HT1080 (cell line): ENCODE measurements at places on chromosomes 5 and 9.

DNA sequence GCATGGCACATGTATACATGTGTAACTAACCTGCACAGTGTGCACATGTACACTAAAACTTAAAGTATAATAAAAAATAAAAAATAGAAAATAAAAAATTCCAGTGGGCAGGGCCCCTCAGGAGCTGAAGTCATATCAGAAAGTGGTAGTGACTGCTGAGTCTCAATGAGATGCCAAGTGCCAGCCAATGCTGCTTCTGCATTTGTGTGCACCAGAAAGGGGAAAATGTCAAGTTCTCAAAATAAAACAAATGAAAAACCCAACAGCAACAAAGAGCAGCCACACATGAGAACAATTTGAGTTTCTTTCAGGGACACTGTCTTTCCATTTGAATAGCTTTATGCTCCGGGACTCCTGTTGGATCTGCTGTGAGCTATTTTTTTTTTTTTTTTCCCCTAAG lies 117.2 kb upstream of the CCDC112 start:
- no peak for DNase-seq

DNA sequence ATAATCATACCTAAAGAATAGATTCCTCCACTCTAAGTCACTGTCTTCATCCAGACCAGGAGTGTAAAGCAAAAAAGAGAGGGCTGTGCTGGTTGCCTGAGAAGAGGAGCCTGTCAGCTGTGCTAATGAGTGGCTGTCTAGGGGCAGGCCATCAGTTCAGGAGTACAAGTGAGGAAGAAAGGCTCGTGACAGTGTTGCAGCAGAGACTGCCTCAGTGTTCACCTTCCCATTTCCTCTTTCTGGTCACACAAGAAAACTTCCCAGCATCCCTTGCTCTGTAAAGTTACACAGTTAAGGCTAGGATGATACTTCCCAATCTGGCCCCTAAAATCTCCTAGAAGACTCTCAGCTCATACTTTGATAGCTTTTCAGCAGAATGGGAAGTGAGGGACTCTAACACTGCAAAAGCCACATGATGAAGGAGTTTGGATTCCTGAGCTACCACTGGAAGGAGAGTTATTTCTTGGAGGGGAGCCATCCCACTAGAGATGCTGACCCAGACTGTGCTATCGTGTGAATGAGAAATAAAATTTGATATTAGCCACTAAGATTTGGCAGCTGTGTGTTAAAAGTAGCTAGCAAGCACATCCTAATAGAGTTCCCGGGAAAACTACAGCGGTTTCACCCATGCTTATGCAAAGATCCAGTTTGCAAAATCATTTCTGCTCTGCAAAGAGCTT lies 67.1 kb downstream of the ADAMTS12 start:
- DNase-seq = no peak

- DNase-seq = no peak
Observed at GRCh38 chr9:15622318-15622971, 69.6 kb downstream of the CCDC171 start.

GRCh38 chr9:109062543-109062942 lies 49.2 kb upstream of the CTNNAL1 start:
- no peak for DNase-seq

DNA sequence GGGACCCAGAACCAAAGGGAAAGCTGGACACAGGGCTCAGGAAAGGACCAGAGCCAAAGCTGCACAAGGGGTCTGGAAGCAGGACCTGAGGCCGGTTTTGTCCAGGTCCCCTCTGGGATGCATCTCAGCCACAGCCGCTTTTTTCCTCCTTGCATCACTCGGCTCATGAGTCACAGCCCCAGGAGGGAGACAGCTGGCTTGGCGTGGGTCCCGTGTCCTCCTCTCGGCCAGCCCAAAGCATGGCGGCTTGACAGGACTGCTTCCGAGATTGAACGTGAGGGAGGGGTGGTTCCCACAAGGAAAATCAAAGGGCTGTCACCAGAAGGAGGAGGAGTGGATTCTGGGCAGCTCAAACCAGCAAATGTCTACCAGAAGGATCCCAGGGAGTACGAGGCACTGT lies 56.7 kb upstream of the CPLX2 start:
- peak; percentile 84 for DNase-seq

- no peak for DNase-seq
Observed at GRCh38 chr5:155886311-155887031, 440.5 kb upstream of the SGCD start.

- no peak for DNase-seq
Observed at GRCh38 chr9:137778914-137779313, 98.7 kb upstream of the CACNA1B start.

DNA sequence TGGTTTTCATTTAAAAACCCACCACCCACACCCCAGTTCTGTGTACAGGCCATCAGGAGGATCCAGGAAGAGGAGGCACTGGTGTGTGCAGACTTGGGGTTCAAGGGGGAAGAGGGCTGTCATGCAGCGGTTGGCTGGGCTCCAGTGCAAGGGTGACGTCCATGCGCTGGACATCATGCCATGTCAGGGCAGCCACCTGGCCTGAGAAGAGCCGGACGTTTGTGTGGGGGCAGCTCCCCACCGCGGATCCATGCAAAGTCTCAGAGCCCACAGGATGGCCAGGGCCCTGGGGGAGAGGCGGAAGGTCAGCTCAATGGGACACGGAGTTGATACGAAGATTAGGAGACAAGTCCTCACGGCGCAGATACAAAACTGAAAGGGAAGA lies 11.1 kb downstream of the BRD9 start:
- no peak for DNase-seq

GRCh38 chr5:98341038-98342032 lies 432.1 kb upstream of the RGMB start:
- peak; percentile 21 for DNase-seq

DNA sequence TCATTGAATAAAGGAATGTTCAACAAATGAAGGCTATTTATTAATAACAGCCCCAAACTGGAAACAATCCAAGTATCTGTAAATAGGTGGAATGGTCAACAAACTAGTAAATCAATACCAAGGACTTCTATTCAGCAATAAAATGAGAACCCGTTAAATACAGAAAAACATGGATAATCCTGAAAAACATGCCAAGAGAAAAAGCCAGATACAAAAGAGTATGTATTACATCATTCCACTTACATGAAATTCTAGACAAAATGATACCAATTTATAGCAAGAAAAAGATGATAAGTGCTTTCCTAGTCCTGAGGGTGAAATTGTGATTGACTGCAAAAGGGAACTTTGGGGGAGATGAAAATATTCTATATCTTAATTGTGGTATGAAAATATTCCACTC lies 3.1 kb downstream of the PJA2 start:
- DNase-seq = no peak

GRCh38 chr5:15807248-15807647 lies 307.3 kb downstream of the FBXL7 start:
- no peak for DNase-seq

GRCh38 chr5:79229357-79230174 lies 6.4 kb upstream of the JMY start:
- peak; percentile 15 for DNase-seq

DNA sequence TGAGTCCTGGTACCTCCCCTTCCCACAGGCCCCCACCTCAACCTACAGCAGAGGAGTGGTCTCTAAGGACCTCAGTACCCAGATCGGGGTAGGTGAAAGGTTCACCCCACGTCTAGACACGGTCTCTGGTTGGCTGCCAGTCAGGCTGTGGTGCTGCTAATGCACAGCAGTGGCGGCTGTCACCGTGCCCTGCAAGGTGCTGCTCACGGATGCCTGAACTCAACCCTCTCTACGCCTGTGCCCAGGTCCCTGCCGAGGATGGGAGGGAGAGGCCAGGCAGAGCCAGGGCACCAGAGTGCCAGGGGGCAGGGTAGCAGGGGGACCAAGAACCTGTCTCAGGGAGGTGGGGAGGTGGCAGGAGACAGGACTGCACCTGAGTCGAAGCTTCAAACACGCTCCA lies 14.3 kb downstream of the IER5L start:
- no peak for DNase-seq

DNA sequence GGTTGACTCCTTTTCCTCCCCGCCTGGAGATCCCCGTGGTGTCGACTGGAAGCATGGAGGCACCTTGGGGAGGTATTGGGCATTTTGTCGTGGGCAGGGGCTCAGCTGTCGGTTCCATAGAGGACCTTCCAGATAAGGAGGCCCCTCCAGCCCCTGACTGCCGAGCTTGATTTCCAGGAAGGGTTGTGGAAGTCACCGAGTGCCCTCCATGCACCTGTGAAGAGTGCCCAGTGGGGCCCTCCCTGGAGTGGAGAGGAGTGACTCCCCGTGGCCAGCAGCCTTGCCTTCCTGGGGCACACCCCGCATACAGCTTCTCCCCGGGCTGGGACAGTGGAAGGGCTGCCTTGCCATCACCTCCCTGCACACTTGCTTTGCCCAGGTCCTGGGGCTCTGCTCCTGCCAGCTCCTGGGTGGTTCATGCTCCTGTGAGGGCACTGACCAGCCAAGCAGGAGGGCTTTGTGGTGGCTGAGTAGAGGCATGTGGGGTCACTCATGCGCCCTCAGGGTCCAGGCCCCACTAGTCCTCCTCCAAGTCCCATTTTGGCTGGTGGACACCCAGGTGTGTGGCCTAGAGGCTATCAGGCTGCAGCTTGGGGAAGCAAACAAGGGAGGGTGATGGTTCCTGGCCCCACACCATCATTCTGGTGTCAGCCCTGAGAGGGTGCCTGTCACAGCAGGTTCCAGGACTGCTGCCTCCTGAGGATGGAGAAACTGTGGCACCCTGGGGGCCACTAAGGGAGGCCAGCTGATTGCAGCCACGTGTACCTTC lies 133.0 kb downstream of the WNK2 start:
- DNase-seq = no peak

GRCh38 chr9:124660341-124660801 lies 110.7 kb downstream of the NR6A1 start:
- peak; percentile 86 for DNase-seq

- DNase-seq = no peak
Observed at GRCh38 chr5:156920861-156921431, 42.1 kb downstream of the TIMD4 start.

DNA sequence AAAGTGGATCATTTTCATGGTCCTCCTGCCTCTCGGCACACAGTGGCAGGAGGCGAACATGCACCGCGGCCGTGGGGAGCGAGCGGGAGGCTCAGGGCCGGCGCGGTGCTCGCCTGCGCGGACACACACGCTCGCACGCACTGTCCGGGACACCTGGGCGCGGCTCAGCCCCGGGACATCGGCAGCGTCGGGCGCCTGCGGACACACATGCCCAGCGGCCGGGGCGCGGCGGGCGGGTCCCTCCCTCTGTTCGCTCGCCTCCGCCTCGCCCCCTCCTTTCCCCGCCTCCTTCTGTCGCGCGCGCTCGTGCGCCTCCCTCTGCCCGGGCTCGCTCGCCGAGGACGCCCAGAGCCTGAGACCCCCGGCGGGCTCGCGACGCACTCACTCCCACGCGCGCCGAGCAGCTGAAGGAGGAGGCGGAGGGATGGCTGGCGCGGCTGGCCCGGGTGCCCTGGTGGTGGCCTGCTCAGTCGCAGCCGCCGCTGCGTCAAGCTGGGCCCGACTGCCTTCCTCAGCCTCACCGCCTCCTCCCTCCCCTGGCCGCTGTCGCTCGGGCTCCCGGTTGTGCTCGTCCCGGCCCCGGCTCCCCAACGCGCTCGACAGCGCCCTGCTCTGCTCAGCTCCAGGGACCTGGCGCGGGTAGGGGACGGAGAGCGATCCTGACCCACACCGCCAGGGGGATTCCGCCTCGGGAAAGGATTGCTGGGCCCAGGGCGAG lies at the start of gene FRMD3:
TSS of gene FRMD3 (minus strand) at position 230 of the 718 bp plus-strand sequence. CDS start at position 60, 170 bp downstream.
- peak; percentile 64 for DNase-seq

GRCh38 chr9:2502760-2503159 lies 118.8 kb upstream of the VLDLR start:
- peak; percentile 36 for DNase-seq

DNA sequence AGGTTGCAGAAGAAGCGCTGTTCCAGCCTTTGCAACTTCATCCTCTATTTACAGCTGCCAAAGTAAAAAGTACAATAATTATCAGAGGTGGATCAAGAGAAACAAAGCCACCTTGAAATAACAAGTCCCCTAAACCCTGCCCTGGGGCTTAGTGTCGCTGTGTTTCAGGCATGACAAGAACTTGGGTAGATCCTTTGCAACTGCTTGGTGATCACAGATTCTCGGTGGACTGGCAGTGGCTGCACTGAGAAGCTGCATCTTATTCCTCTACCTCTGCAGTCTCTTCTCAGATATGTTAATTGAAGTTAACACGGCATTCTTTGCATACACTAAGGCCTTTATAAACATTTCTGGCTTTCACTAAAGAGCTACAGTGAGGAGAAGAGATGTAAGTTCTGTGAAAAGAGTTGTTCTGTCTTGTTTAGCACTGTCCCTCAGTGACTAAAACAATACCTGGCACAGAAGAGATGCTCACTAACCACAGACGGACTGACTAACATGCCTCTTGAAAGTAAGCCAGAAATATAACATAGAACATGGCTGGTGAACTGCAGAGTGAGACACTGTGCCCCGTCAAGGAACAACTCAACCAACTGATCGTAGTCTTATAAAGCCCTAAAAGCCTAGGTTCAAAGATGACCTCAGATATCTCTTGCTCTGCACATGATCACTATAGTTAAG lies 144.2 kb downstream of the MLLT3 start:
- peak; percentile 70 for DNase-seq

GRCh38 chr5:104189031-104189430 lies 626.4 kb upstream of the NUDT12 start:
- DNase-seq = peak; percentile 47

DNA sequence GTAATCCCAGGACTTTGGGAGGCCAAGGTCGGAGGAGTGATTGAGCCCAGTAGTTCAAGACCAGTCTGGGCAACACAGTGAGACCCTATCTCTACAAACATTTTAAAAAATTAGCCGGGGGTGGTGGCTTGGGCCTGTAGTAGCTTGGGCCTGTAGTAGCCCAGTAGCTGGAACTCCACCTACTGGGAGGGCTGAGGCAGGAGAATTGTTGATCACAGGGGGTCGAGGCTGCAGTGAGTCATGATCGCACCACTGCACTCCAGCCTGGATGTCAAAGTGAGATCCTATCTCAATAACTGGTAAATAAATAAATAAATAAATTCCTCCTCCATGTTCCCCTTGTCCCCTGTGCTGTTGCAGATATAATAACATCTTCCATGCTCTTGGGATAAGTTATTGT lies 14.3 kb downstream of the VCAN start:
- DNase-seq = no peak

DNA sequence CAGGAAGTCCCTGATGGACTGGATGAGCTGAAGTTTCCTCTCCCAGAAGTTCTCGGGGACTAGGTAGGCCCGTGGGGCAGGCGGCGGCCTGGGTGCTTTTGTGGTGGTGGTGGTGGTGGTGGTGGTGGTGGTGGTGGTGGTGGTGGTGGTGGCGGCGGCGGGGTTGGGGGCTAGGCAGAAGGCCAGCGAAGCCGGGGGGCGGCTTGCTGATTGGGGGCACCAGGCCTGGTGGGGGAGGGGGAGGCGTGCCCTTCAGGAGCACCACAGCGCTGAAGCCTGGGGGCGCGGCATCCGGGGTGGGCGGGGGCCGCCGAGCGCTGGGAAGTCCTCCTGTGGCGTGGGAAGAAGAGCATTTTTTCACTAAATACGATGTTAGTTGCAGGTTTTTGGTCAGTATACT lies 26.9 kb downstream of the SPATA31C1 start:
- DNase-seq = no peak

GRCh38 chr9:16883586-16883985 lies 13.1 kb upstream of the BNC2 start:
- no peak for DNase-seq

DNA sequence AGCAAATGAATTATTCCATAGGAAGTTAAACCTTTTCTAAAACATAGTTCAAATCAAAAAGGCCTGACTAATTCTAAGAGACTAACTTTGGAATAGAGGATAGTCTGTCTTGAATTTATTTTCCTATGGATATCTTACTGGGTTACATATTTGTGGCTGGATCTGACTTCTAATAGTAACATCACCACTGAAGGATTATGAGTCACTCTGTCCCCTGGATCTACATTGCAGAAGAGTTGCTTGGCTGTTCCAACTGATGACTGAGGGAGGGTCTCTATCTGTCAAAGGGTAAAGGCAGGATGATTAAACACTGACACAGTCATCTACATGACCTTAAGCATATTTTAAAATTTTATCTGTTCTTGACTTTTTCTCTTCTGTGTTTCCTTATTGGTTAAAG lies 119.6 kb upstream of the FST start:
- DNase-seq = peak; percentile 96
